ENCODE measurements at places on chromosomes 11 and 22.

DNA sequence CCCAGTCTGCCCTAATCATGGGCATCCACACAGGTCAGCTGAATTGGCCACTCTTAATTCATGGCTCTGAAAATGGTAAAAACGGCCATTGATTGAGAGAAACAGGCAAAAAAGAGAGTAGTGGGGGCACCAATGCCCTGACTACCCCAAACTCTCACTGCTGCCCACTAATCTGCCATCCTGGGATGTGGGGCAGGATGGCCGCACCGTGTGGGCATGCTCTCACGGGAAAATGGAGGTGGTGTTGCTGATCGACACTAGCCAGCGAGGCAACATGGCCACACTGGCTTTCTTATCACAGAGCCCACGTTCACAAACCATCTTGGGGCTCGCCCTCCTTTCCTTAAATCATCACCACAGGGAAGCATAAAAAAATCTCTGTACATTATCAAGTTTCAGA is 11.2 kb upstream of the TUB start:
- DNase-seq, result no peak

- DNase-seq, result no peak
These were observed 8.0 kb downstream of the ALDH3B1 start for GRCh38 chr11:68017980-68018729.

DNA sequence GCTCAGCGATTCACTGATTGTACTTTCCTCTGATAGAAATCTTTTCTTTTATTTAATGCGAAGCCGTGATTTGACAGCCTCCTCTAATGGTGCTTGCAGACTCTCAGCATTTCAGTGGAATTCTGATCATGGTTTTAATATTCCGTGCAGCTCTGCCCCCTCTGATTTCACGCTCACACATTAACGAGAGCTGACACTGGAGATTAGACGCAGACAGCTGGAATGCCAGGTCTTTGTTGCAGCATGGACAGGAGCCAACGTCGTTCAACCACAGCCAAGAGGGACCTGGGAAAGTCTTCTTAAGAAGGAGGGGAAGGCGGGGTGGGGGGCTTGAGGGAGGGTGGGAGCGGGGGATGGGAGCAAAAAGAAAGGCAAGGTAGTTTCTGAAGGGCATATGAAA is 186.4 kb downstream of the BLID start:
- no peak for DNase-seq

DNA sequence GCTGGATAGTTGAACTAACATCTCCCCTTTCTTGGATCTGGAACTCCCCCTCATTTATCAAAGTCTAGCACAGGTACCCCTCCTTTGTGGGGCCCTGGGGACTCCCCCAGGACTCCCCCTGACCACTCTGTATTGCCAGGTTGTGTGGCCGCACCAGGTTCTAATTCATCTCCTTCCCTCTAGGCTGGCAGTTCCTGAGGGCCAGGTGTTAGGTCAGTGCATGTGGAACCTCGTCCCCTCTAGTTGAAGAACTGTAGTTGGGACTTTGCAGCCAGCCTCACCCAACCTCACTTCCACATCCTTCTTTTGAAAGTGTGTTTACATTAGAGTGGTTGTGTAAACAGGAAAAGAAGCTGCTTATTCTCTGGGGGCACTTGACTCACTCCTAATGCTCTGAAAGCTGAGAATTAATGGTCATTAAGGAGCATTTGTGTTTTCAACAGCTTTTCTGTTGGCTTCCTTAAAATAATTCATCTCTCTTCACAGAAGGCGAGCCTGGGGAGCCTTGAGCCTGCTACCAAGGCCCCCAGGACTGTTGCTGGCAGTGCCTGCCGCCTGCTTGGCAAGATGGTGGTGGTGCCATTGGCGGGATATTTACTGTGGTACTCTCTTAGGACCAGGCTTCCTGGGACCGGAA is 11.8 kb downstream of the UPB1 start:
- DNase-seq, result no peak

DNA sequence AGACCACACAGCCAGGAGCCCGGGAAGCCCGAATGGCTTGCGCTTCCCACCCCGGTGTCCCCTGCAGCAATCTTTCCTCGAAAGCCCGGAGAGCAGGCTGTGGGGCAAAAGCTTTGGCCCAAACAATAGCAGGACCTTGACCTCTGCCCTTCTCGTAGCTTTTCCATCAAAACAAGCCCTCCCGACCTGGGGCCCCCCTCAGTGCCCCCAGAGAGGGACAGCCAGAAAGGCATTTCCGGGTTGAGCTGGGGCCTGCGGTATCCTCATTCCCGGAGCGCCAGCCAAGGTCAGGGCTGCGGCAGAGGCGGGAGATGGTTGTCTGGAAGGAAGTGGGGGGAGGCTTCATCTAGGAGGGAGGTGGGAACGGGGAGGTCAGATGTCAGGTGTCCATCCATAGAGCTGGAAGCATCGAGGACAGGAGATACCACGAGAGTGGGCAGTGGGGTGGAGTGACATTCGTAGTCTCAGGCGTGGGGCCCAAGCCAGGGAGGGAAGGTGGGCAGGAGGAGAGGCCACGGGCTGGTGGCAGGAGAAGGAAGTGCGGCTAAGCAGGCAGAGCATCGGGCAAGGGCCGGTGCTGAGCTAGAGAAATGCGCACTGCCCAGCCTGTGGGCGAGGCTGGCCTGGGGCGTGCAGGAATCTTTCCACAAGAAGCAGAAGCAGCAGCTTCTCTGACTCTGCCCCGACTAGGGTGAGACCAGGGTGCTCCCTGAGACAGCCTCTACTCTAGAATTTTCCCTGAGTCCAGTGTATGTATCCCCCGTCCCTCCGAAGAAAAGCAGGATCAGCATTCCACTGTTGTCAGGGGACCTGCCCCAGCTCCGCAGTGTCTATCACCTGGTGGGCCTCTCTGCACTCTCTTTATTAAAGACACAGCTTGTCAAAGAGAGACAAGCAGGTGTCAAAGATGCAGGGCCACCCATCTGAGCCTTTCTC is 14.3 kb downstream of the PDGFB start:
- no peak for DNase-seq

- DNase-seq, result no peak
These were observed 12.3 kb downstream of the POU2AF1 start for GRCh38 chr11:111366560-111367410.

DNA sequence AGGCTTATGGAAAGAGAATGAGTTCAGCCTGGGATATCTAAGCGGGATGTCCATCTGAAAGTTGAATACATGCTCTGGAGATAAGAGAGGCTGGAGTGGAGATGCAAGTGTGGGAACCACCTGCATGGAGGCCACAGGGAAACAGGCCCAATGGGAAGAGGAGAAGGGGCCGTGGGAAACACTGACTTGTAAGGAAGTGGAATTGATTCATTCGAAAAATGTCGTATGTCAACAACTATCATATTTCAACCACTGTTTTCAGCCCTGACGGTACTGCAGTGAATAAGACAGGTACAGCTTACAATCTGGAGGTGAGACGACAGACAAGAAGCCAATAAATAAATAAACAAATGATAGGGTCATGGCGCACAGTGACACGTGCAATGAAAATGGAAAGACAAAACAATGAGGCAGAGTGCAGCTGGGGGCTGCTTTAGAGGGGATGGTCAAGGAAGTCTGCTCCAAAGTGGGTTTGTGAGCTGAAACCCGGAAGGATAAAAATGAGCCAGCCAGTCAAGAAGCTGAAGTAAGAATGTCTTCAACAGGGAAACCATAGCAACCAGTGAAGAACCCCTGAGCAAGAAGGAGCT is 35.9 kb downstream of the EFCAB6 start:
- no peak for DNase-seq
